ENCODE measurements at places on chromosomes 11 and 22. TPM values are rescaled to one million over a fixed set of nuclear protein-coding genes. Genes with fewer than 3 reads are reported as not detected.
A peak's percentile ranks its signal among the peaks of the same experiment; 100 is the strongest.

The SLC15A3 gene
- total RNA-seq = 2.8 TPM

The CCDC15 gene
- total RNA-seq = 0.10 TPM

GRCh38 chr11:57368845-57369232 is 12.1 kb downstream of the PRG3 start:
- no peak for DNase-seq

The MUC6 gene
- total RNA-seq = not detected

DNA sequence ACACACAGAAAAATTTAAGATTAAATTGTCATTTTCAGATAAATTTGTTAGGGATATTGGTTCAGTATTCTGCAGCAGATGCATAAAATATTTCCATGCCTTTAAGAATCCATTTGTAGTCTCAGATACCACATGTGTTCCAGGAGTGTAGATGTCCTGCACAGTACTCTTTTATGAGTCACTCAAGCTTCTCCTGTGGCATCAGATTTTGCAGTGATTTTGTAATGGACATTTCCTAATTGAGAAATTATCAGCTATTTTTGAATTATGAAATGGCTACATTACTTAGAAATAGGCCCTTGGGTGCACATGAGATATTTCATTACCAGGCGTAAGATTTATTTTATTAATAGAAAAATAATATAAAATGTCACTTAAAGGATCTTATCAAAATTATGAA is 18.9 kb downstream of the MMP3 start:
- no peak for DNase-seq

The ANO5 gene
- total RNA-seq = 18.8 TPM

DNA sequence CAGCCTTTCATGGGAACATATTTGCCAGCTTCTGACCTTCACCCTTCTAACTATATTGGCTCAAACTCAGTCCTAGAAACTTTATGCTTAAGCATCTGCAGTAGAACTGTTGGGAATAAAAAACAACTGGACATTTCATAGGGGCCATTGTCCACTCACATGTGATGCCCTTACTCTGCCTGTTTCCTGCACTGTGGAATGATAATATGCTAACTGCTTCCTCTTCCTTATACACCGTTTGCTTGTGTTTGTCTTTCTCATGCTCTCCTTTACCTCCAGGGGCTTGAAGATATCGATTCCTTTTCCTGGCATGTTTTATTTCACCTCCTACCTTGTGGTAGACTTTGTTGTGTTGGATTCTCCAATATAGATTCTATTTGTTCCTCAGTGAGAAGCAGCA is 333.0 kb upstream of the DDI1 start:
- no peak for DNase-seq

GRCh38 chr11:113876798-113877669 is 1.7 kb upstream of the USP28 start:
- DNase-seq = no peak

The MYBPC3 gene
- not detected for total RNA-seq

- DNase-seq = no peak
Measured at GRCh38 chr11:86199354-86199753, 45.2 kb upstream of the EED start.

The MMP8 gene
- not detected for total RNA-seq

- no peak for DNase-seq
Measured at GRCh38 chr11:65418431-65418680, 4.2 kb upstream of the NEAT1 start.

GRCh38 chr11:60370811-60371298 is 7.5 kb upstream of the MS4A7 start:
- no peak for DNase-seq

The RRAS2 gene
- total RNA-seq = 81.9 TPM

The TMEM191C gene
- 0.16 TPM for total RNA-seq

DNA sequence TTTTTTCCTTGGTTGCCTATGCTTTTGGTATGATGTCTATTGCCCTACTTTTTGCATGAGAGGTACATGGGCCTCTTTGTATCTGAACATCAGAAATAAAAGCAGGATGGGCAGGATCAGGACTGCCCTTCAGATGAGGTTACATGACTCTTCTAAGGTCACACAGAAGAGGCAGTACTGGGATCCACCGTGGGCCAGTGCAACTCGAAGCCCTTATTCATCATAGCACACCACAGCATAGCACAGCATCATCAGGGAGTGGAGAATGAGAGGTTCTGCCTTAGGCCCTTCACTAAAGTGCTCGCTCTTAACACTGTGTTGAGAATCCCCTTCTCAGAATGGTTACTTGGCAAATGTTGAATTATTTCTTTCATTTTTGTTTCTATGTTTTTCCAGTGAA is 88.3 kb downstream of the C22orf31 start:
- no peak for DNase-seq

- peak; percentile 33 for DNase-seq
Measured at GRCh38 chr11:16924826-16925560, 89.2 kb downstream of the PLEKHA7 start.

DNA sequence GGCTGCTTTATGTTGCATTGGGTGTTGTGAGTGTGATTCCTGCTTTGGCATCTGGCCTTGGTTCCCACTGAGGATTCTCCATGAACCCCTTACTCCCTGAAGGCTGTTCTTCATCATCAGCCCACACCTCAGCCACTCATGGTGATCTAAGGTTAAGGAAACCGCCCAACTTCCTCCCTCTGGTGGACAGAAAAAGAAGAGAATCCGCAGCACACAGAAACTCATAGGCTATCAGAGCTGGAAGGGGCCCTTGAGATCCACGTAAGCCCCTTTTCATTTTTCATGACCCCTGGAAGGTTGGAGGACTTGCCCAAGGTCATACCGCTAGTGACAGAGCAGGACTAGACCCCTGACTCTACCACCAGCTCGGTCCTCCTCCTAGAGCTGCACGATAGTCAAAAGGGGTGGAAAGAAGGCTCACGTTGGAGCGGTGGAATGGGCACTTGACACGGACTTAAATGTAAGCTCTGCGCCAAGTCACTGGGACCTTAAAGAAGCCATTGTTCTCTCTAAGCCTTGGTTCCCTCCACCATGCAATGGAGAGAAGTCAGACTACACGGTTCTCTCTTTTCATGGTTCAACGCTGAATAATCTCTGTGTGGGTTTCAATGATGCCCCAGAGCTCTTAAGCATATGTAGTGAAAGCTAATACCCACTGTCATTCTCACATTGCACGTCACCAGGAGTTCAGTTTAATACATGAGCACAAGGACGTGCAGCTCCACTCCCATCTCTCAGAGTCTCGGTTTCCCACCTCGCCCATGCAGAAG is 83.6 kb upstream of the CRTAM start:
- DNase-seq = no peak

GRCh38 chr11:130873761-130874160 is 42.5 kb downstream of the SNX19 start:
- no peak for DNase-seq

The KCNJ1 gene
- not detected for total RNA-seq

The OR8A1 gene
- total RNA-seq = not detected

The OR2D2 gene
- not detected for total RNA-seq

DNA sequence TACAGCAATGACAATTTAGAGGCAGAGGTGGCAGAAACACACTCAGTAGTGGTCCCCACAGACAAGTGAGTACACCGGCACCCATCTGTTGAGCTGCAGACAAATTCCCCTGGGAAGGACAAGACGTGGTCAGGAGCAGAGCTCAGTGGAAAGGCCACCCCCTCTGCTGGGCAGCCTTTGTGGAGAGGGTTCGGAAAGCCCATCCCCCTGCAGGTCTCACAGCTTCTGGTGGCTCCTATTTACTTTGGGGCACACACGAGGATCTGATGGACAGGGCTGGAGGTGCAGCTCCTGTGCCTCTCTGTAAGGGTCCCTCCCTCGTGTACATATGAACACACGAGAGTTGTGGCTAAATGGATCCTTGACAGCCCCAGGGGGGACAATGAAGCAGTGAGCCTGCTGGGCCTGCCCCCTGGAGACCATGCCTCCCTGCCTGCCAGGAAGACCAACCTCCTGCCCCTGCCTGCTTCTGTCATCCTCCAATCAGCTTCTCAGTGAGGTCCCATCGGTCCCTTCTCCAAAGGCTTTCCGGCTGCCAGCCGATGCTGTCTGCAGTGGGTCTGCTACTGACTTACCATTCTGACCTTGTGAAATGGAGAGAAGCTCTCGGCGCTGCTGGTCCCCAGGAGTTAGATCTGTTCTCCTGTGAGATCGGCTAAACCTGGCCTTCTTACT is 161.5 kb downstream of the CACNA1I start:
- no peak for DNase-seq

The GNG3 gene
- not detected for total RNA-seq

The TMEM218 gene
- 9.3 TPM for total RNA-seq

The ELF5 gene
- not detected for total RNA-seq

The C1QTNF4 gene
- total RNA-seq = 0.71 TPM

The STX3 gene
- 9.1 TPM for total RNA-seq

The UPK3A gene
- 0.75 TPM for total RNA-seq

The OR8B4 gene
- not detected for total RNA-seq

GRCh38 chr22:26648011-26648497 is 9.3 kb upstream of the MIAT start:
- DNase-seq = no peak

The PSMD13 gene
- total RNA-seq = 177 TPM

DNA sequence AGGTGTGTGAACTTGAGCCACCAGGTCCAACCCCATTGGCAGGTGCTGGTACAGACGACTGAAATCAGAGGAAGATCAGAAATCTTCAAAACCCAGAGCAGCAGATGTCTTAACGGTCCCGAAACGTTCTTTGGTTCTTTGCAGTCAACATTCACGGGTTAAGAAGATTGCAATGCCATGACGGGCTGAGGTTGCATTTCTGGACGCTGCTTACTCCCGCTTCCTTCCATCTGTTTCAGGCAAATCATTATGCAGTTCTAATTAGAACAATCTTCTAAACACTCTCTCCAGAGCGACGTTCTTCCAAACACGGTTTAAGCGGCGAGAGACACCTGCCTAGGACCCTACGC is 492 bp upstream of the LUZP2 start:
- DNase-seq = no peak

The PKP3 gene
- total RNA-seq = 0.55 TPM

DNA sequence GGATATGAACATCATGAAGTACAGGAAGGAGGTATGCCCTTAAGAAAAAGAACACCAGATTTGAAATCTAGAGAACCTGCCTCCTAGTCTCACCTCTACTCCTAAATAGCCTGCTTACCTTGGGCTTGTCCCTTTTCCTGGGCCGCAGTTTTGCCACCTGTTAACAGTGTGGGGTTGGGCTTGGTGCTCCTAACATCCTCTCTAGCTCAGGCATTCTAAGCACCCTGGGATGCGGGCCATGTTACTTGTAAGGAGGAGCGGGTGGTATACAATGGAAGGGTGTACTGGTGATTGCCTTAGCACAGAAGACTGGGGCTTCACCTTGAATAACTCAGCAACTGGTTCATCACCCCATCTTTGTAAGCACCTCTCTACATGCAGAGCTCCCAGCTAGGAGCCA is 48.7 kb downstream of the TIMP3 start:
- no peak for DNase-seq

DNA sequence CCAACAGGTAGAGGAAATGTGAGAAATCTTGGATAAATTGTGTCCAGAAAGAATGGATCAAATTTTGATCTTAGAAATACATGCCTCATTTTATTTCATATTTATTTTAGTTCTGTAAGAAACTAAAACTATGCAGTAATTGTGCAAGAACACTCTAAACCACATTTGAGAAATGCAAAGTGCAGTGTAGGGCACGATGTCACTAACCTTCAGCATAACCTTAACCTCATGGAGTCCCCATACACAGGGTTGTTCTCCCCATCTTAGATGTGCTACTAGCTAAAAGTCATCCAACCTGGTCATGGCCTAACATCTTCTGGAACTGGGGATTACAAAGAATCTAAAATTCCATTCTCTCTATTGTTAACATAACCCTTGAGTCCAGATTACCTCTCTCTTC is 48.4 kb upstream of the ARHGAP42 start:
- no peak for DNase-seq

DNA sequence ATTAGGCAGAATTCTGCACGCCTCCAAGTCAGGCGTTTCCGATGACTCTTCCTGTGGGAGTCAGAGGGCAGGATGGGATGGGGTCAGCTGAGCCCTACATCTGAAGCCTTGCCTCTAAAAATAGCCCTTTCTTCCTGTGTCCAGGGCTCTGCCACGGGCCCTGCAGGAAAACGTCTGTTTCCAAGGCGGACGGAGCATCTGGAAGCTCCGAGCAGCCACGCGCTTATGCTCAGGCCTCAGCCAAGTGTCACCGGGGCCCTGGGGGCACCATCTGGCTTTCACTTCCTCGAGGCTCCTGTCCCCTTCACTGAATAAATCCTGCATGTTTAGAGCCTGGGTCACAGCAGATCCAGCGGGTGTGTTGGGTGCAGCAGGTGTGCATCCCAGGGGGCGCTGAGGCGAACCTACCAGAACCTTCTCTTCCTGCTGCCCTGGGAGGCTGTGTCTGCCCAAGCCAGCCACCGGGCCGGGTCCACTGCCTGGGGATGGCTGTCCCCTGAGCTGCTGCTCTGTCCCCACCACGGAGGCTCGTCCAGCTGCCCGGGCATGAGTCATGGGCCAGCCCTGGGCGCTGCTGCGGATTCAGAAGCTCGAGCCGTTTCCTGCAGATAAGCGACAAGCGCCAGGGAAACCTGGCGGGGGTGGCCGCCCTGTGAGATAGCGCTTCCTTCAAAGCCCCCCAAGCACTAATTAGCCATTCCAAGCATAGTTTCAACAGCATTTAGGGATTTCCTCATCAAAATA is 32.0 kb upstream of the LINC01488 start:
- DNase-seq = no peak

GRCh38 chr11:114257621-114258558 is 38.3 kb upstream of the NNMT start:
- peak; percentile 63 for DNase-seq

DNA sequence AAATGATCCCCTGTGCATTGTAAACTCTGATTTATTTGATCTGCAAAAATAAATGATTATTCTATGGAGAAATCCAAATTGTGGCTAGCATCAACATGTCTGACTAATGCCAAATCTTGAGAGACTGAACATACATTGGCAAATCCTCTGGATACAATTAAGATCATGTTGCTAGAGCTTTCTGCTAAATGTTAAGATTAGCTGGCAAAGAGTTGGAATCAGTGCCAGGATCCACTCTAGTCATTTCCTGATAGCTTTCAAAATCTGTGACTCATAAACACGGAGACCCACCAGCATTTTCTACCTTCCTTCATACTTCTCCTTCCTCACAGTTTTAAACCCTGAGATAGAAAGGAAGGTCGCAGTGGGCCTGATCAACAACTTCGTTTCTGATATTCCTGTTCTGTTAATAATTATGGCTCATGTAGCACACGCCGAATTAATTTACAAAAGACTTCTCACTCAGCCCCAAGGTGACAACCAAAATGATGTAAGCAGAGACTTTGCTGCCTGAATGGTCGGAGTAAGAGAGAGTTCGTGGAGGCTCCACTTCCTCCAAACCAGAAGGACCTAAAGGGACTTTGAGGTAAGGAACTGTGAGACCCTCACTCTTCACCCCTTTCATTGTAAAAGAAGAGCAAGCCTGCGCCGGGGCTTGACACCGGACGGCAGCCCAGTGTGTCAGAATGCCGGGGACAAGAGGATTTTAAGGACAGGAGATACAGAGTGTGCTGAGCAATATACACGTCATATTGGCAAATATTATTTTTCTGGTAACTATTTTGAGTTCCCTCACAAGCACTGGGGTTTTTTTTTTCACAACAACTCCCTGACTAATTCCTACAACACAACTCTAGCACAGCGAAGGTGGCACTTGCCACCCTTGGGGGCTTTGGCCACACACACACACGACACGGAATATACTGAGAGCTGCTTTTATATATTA is 42.0 kb downstream of the SERPINH1 start:
- no peak for DNase-seq

- no peak for DNase-seq
Measured at GRCh38 chr11:47913529-47914244, 65.5 kb upstream of the NUP160 start.

The ABTB2 gene
- 8.8 TPM for total RNA-seq

GRCh38 chr11:129260750-129261149 is 68.6 kb upstream of the ARHGAP32 start:
- no peak for DNase-seq

- DNase-seq = no peak
Measured at GRCh38 chr11:77828926-77829325, 8.0 kb downstream of the AAMDC start.
